ENCODE measurements at places on chromosomes 11 and 22.

DNA sequence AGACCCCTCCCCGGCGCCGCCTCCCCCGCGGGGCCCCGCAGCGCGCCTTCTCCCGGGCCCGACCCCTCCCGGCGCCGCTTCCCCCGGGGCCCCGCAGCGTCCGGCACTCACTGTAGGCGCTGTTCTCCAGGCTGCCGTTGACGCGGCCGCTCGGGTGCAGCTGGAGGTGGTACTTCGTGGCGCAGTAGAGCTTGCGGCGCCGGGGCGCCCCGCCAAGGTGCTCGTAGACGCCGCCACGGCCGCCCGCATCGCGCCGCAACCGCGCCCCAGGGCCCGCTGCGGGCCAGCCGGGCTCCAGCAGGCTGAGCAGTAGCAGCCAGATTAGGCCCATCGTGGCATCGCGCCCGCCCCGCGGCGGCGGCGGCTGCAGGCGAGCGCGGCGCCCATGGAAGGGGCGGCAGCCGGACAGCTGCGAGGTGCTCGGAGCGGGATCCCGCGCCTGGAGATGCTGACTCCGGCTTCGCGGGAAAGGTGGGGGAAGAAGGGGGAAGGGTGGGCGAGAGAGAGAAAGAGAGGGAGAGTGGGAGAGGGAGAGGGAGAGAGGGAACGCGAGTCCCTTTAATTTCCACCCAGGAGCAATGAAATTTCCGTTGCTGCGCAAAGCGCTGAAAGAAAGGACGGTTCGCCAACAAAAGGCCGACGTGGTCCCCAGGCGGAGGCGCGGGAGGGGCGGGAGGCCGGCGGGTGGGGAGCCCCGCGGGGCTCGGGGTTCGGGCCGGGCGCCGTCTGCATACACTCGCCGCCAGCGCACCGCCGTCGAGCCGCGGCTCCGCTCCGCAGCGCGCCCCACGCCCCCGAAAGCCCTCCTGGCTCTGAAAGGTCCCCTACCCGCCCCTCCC lies at the start of gene FGF3:
FGF3 (minus strand) TSS at position 814 of the 839 bp plus-strand sequence; CDS start at position 331, 483 bp downstream.
- no peak for DNase-seq

DNA sequence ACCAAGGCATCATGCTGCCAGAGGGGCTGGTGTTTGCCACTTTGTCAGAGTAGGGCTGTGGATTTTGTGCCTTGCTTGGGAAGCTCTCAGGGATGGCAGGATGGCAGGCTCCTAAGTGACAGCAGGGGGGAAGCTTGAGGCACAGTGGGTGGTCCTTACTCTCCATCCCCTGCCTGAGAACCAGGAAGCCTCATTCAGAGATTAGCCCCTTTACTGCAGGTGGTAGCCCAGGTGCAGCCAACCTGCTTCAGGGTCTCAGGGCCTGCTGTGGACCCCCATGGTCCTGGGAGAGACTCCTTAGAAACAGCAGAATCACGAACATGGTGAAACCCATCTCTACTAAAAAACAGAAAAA lies 8.9 kb upstream of the ST3GAL4 start:
- DNase-seq: no peak

GRCh38 chr11:128745311-128746136 lies 51.7 kb downstream of the FLI1 start:
- no peak for DNase-seq

DNA sequence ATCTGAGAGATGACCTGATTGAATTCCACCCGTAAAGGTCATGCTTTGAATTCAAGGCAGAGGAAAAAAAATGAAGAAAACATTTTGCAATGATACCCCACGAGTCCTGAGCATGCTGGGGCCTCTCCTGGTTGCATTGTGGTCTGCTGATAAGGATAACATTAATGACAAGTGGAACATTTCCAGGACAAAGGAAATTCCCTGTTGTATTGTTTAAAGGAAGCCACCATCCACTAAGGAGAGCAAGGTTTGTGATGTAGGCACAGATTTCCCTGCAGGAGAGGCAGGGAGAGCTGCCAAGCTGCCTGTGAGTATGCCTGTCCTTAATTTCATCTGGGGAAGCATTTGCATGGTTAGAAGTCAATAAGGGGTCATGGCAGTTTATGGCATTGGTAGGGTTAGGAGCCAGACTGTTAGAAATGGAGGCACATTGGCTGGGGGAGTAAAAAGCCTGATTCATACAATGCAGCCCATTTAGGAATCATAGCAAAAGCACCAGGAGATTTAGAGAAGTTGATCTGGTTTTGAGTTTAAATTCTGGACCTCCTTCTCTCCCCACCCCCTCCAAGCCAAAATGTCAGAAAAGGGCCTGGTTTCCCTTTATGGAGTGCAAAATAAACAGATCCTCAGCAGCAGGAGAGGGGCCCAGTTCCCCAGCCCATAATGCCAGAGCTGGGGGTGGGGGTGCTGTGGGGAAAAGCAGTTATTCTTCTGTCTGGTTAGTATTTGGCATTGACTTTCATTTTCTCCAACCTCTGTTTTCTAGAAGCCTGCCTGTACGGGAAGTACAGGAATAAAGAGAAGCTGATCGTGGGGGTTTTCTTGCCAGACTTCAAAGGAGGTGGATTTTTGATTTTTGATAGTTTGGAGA lies 22.1 kb downstream of the FLI1 start:
- no peak for DNase-seq

- no peak for DNase-seq
Measured at GRCh38 chr11:97938789-97939188, 1082.0 kb upstream of the CNTN5 start.

GRCh38 chr11:115922876-115923275 lies 418.7 kb upstream of the CADM1 start:
- DNase-seq: no peak

DNA sequence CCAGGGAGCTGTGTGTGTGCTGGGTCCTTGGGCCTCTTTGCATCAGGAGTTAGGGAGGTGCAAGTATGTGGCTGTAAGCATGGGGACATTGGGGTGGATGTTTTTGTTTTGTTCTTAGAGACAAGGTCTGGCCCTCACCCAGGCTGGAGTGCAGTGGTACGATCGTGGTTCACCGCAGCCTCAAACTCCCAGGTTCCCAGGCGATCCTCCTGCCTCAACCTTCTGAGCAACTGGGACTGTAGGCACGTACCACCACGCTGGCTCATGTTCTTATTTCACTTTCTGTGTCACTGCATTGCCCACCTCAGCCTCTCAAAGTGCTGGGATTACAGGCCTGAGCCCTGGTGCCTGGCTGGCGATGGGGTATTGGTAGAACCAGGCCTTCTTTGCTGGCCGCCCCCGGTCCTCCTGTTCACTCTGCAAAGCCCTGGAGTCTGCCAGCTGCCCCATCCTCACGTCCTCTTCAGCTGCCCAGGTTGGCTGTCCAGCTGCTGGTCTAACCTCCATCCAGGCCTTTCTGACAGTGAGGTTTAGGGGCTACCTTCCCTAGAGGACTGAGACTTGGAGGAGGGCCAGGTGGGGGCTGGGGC lies 851 bp upstream of the GRAMD4 start:
- no peak for DNase-seq

GRCh38 chr11:15874704-15875103 lies 481.6 kb downstream of the SOX6 start:
- DNase-seq: no peak

GRCh38 chr11:61611309-61611708 lies 30.4 kb upstream of the SYT7 start:
- no peak for DNase-seq

GRCh38 chr11:65822776-65823528 lies 10.8 kb upstream of the SNX32 start:
- no peak for DNase-seq

DNA sequence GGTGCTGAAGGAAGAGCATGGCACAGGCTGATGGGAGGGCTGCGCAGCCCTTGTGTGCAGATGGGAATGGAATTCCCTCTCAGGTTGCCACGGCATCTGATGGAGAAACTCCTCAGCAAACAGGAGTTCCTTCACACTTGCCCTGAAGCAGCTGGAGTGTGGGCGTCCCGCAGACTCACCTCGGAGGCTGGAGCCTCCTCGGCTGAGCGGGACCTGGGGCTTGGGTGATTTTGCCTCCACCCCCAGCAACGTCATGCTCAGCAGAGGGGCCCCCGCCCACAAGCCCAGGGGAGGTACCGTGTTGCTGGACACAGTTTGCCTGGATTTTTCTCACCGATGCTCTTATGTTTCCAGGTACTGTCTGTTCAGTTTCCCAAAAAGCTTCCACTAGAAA lies 63.4 kb downstream of the MYO7A start:
- no peak for DNase-seq

DNA sequence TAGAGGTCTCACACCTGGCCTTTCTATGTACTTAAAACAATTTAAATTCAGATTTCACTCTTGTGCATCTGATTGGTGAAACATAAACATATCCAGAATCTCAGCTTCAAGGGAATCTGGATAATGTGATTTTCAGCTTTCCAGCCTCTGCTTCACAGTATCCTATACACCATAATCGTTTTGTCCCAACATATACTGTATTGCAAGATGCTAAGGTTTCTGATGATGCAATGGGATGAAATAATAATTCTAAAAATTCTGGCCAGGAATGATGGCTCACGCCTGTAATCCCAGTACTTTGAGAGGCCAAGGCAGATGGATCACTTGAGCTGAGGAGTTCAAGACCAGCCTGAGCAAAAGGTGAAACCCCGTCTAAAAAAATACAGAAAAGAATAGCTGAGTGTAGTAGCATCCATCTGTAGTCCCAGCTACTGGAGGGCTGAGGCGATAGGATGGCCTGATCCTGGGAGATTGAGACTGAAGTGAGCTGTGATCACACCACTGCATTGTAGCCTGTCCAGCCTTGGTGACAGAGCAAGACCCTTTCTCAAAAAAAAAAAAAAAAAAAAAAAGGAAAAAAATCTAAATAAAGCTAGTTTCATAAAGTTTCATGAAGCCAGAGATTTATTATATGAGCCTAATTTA lies 41.0 kb upstream of the CTSC start:
- no peak for DNase-seq

DNA sequence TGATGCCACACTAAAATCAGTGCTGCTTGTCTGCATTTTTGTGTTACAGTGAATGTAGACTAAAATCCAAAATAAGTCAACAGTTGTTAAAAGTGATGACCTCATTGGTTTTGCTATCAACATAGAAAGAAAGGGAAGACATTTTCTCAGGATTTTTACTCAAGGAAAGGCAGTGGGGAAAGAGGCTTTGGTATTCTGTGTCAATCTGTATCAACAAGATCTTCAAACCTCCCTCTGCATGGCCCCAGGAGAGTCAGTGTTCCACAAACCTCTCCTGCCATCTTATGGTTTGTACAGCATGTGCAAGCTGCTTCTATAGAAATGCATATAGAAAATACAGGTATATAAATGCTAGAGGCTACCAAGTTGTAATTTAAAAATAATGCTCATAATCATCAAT lies 13.8 kb upstream of the OR51M1 start:
- no peak for DNase-seq

GRCh38 chr11:33536178-33536577 lies 164.4 kb downstream of the C11orf91 start:
- DNase-seq: no peak

GRCh38 chr11:81497202-81497804 lies 1236.4 kb downstream of the FAM181B start:
- DNase-seq: no peak

- no peak for DNase-seq
Measured at GRCh38 chr22:47540011-47540410, 777.6 kb downstream of the TBC1D22A start.

- DNase-seq: peak; percentile 15
Measured at GRCh38 chr11:47523490-47524225, 29.3 kb downstream of the CELF1 start.

GRCh38 chr11:130585545-130585944 lies 137.1 kb downstream of the ADAMTS15 start:
- no peak for DNase-seq

GRCh38 chr11:124899383-124900145 lies 1.9 kb upstream of the ROBO4 start:
- peak; percentile 15 for DNase-seq

DNA sequence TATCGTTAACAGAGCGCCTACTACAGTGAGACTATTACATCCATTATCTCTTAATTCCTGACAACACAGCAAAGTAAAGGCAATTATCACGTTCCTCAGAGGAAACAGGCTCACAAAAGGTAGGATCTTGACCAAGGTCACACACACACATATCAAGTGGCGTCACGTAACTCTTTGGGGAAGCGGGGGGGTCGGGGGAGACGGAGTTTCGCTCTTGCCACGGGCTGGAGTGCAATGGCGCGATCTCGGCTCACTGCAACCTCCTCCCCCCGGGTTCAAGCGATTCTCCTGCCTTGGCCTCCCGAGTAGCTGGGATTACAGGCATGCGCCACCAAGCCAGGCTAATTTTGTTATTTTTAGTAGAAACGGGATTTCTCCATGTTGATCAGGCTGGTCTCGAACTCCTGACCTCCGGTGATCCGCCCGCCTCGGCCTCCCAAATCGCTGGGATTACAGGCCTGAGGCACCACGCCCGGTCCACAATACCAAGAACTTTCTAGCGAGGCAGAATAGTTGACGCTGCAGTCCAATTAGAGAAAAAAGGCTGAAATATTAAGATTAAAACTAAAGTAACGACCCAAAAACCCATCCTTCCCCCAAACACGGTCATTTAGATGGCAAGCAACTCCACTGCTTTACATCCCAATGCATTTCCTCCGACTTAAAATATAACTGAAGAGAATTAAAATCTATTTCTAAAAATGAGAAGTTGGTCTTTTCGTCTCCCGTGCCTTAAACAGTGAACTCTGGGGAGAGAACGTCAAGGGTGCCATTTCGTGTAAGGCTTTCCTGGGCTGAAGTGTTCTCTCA lies 1.2 kb downstream of the DDX17 start:
- peak; percentile 62 for DNase-seq

DNA sequence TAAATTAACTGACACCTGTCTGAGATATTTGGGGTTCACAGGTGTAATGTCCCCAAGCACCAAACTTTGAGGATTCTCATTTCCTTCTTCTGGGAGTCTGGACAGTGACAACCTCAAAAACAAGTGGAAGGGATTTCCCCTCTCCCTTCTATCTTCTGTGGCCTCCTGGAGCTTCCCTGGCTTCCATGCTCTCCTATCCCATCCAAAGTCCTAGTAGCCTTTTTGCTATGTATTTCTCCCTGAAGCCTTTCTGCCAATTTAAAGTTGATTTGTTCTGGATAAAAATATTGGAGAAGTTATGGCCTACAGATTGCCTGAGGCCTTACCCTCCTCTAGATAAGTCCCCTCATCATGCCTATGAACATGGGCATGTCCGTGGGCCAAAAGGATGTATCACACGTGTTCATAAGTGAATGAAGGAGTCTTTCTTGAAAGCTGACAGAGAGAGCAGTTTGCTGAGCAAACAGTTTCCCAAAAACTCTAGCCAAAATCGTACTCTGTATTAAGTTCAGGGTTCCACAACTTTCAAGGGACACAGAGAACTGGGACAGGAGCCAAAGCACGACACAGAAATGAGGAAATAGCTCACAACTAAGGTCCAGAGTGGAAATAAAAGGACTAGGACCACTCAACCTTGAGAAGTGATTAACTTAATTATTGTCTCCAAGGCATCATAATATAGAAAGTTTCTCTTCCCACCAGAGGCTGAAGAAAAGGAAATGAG lies 6.7 kb downstream of the HEPACAM start:
- DNase-seq: no peak

DNA sequence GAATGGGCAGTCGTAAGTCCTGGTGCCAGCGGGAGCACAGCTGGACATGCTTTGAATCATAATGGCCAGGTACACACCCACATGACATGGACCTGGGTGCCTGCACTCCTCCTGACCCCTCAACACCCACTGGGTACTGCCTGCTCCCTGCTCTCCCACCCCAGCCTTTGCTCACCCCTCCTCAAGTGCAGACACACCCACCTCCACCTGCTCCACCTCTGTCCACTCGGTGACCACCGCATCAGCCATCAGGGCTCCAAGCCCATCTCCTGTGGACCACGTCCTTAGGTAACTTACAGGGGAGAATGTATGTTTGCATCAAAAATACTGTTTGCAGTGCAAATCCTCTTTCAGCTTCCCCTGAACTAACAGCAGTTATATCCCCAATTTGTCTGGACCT lies 214.6 kb downstream of the BRD1 start:
- DNase-seq: no peak

Data from stimulated activated CD4-positive, alpha-beta T cell treated with anti-CD3 and anti-CD28 coated beads, Interleukin-2, amount 100 ng/mL, for 24 hours (primary cell).